NCI-H2081 treated with DMSO at 0.1 percent for 48 hours (cell line): ENCODE measurements at places on chromosomes 2 and 18.

- no peak for DNase-seq
These were observed 261.0 kb downstream of the TPGS2 start for GRCh38 chr18:36567800-36568199.

DNA sequence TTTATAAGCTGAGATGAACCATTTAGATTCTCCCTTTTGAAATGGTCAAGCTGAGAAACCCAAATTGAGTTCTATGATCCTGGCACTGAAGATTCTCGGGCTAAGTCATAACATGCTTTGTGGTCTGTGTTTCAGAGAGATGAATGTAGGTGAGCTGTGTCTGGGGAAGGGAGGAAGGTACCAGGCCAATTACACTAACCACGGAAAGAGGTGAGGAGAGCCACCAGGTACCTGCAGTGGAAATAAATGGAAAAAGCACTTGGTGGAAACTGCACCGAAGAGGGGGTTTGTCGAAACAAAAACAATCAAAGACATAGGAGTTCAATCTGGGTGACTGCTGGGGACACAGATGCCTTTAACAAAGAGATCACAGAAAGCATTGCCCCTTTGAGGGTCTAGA, 963 bp upstream of the MRPL44 start:
- no peak for DNase-seq

DNA sequence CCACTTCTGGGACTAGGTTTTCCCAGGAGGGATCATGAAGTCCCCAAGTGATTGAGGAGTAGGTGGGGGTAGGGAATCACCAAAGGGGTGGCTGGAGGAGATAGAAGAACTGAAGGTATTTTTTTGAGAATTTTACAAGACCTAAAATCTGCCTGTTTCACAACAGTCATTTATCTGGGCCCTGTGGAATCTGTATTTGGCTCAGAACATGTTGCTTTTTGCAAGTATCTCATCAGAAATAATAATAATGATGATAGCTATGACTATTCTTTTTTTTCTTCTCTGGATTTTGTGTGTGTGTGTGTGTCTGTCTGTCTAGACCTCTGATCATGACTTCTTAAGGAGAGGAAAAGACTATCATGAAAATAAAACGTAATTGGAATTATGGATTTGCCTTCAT, 13.9 kb downstream of the STON1 start:
- DNase-seq = no peak

- no peak for DNase-seq
These were observed 91.1 kb downstream of the RBMS1 start for GRCh38 chr2:160402501-160402900.

GRCh38 chr18:61643884-61644647, 248.7 kb downstream of the RNF152 start:
- no peak for DNase-seq

GRCh38 chr2:71389384-71390072, 57.9 kb downstream of the ZNF638 start:
- no peak for DNase-seq

- no peak for DNase-seq
These were observed 258.9 kb downstream of the DCC start for GRCh38 chr18:52598921-52599320.

GRCh38 chr2:209936106-209936666, 66.3 kb upstream of the RPE start:
- no peak for DNase-seq
